ENCODE measurements at places on chromosomes 7 and 10. TPM values are rescaled to one million over a fixed set of nuclear protein-coding genes. Genes with fewer than 3 reads are reported as not detected.

Gene MYL10
- not detected for total RNA-seq

GRCh38 chr7:90271753-90272152 lies 26.8 kb downstream of the CFAP69 start:
- DNase-seq = peak; percentile 36

Gene SLC26A5
- total RNA-seq = not detected

DNA sequence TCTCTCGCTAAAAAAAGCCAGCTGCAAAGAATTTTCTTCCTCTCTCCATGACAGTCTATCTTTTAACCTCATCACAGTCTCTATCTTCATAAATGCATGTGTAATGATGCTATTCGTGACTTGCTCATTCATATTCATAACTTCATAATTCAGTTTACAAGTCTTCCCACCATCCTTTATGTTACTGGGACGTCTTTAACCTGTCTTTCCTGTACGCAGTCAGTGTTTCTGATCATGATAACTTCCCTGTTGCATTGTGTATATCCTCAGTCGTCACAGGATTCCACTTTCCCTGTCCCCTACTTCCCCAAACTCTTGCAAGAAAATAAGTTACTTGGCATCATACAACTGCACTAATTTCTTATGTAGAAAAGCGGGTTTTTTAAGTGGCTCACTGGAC lies 165.6 kb upstream of the ASAH2 start:
- DNase-seq = no peak

GRCh38 chr7:99137411-99138180 lies 6.3 kb downstream of the SMURF1 start:
- peak; percentile 71 for DNase-seq
